ENCODE measurements at places on chromosomes 2 and 18.

DNA sequence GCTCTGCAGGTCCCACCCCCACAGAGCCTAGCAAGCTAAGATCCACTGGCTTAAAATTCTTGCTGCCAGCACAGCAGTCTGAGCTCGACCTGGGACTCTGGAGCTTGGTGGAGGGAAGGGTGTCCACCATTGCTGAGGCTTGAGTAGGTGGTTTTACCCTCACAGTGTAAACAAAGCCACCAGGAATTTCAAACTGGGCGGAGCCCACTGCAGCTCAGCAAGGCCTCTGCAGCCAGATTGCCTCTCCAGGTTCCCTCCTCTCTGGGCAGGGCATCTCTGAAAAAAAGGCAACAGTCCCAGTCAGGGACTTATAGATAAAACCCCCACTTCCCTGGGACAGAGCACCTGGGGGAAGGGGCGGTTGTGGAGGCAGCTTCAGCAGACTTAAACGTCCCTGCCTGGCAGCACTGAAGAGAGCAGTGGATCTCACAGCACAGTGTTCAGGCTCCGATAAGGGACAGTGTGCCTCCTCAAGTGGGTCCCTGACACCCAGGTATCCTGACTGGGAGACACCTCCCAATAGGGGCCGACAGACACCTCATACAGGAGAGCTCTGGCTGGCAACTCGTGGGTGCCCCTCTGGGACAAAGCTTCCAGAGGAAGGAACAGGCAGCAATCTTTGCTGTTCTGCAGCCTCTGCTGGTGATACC lies 20.0 kb upstream of the NEMP2 start:
- DNase-seq: no peak

GRCh38 chr18:64872710-64873458 lies 724.0 kb upstream of the LINC00305 start:
- no peak for DNase-seq

DNA sequence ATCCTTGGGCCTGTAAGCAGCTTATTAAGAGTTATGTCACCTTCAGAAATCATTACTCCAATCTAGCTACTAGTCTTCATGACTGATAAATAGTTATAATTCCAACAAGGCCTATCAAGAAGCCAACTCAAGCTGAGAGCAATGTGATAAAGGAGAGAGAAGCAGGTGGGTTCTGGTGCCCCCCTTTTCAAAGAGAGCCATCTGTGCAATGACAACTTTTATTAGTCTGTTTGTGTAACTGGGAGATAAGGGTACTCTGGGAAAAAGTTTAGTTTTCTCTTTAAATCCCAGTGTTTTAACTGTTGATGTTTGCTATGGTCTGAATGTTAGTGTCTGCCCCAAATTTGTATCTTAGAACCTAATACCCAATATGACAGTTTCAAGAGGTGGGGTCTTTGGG lies 60.6 kb downstream of the CCDC93 start:
- no peak for DNase-seq

DNA sequence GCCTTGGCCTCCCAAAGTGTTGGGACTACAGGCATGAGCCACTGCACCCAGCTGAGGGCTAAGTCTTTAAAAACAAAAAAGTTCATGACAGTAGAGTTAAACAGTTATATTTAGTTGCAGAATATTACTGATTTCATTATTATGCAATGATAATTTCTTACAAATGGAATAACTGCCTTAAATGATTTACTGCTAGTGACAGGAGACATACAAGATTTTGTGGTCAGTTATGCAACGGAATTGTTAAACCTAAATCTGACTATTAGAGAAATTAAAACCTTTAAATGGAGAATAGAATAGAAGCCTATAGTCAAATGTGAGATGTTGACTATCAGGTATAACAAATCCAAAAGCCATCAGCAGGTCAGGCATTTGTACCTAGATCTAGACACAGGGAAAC lies 10.3 kb upstream of the DNAJC10 start:
- DNase-seq: no peak

GRCh38 chr2:199488772-199489400 lies 31.1 kb upstream of the SATB2 start:
- peak; percentile 65 for DNase-seq

- no peak for DNase-seq
These were observed 1.4 kb downstream of the NEDD4L start for GRCh38 chr18:58045242-58046092.

Data from hepatic stellate cell (primary cell).